ENCODE measurements at places on chromosomes 11 and 22.

DNA sequence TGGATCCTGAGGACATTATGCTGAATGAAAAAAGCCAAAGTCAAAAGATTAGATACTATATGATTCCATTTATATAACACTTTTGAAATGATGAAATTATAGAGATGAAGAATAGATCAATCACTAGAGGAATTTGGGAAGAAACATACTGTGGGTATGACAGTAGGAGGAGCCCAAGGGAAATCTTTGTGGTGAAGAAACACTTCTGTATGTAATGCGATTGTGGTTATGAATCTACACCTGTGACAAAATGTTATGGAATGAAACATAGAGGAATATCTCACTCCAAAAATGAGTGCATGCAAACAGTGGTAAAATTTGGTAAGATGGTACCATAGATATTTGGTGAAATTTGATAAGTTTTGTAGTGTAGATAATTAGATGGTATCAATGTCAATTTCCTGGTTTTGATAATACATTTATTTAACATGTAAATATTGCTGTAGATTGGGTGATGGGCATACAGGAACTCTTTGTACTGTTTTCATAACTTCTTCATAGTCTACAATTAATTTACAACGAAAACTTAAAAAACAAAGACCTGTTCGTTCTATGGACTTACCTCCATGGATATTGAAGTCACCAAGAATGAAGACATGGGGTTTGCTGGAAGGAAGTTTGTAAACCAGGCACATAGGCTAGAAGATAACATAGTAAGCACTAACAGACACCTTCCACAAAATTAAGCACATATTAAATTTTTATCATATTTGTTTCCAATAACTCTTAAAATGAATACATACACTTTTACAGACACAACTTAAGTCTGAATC, 11.5 kb downstream of the MRGPRX1 start:
- no peak for DNase-seq

DNA sequence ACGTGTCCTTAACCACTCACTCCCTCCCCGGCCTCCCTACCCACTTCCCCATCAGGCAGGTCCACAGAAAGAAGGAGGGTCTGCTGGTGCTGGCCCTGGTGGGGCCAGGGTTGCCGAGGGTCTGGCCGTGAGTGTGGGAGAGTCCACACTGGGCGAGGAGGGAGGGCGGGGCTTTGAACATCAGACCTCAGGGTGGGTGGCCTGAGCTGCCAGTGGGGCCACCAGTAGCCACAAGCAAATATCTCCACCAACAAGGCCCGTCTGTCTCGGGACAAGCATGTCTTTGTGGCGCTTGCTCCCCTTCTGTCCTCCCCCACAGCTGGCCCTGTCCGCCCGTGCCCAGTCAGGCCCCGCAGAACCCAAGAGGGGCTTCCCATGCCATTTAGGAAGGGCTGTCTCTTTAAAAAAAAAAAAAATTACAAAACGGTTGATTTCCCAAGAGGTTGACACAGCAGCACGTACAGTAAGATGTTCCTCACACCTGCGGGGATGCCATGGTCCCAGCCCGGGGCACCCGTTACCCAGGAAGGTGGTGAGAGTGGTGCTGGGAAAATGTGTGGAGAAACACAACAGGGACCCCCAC, 17.7 kb upstream of the TALDO1 start:
- no peak for DNase-seq

GRCh38 chr11:60241786-60242185, 1.2 kb downstream of the MS4A4E start:
- DNase-seq: no peak

GRCh38 chr22:48568736-48569330, 1258.8 kb downstream of the BRD1 start:
- no peak for DNase-seq

DNA sequence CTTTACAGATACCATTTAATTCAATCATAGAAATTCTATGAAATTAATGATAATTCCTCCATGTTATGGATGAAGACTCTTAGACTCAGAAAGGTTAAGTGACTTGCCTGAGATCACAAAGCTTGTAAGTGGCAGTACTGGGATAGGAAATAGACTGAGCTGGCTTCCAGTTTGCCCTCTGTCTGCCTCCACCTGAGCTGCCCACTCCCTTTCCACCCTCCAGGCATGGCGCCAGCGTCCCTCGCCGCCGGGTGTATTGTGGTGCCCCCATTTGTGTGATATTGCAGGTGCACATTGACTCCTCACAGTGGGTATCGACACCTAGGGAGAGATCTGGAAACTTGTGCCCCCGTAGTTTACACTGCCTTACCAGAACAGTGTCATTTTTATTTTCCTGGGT, 9.4 kb upstream of the RPS3 start:
- DNase-seq: no peak

DNA sequence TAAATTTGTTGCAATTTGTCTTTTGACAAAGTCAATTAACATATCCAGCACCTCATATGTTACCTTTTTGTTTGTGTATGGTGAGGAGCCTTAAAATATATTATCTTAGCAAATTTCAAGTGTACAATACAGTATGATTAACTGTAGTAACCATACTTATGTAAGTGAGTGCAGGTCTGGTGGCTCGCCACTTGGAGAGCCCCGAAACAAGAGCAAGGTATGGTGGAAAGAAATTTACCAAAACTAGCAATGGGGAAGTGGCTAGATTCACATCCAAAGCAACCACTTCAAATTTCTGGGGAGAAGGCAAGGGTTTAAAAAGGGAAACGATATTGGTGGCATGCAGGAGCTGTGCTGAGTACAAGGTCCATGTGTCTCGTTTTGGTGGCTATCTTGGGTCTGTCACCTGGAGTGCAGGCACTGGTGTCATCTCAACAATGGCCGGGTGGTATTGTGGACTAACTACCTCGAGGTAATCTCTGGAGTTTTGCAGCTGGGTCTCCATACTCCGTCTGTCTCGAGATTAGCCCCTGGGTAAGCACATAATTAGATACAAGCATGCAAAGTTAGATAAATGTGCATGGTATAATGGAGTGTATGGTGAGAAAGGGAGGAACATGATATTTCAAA, 8.2 kb upstream of the FNBP4 start:
- DNase-seq: no peak
